ENCODE measurements at places on chromosomes 2 and 18.

- DNase-seq = no peak
Measured at GRCh38 chr2:229660391-229660790, 54.0 kb downstream of the DNER start.

DNA sequence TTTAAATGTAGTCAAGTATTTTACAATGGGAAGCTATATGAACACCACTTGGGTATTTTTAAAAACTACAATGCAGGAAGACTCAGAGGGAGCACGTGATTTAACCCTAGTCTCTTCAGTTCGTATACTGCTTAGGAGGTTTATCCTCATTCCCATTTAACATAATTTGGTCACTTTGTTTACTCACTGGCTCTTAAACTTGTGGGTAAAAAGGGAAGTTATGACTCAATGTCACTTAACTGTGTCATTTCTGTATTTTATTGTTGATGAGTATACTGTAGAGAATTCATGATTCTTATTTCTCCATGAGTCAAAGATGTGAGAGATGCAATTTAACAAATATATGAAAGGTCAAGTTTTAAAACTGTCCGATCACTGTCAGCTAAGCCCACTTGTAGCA, 48.2 kb downstream of the SLC66A3 start:
- no peak for DNase-seq

DNA sequence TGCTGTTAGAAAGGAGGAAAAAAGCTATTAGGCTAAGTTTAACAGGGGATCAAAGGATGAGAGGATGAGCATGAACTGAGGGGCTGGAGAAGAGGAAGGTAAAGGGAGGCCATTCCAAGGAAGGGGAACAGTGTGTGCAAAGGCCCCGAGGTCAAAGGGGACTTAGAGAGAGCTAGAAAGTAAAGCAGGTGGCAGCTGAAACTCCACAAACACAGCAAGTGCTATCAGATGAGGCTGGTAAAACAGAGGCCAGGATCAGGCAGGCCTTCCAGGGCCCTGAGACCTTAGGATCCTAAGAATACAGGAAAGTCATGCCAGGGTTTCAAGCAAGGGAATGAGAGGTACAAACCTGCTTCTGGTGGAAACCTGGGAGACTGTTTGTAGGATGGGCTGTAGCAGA, 5.8 kb downstream of the HDAC4 start:
- DNase-seq = no peak

DNA sequence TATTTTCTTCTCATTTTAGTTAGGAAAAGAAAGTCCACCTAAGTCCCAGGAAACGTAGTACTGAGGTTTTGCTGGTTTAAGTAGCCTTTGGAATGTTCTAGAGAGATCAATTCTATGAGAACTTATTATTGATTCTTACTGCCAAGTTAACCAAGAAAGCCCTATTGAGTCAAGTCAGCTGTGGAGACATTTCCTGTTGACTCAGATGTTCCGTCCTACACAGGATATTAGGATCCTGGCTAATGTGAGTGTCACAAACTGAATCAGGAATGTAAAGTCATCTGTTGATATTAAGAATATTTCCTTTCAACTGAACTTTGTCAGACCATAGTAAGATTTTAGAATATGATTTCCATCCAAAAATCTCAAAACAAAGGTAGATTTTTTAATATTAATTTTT, 654.3 kb downstream of the LRRTM4 start:
- no peak for DNase-seq

GRCh38 chr2:10223471-10223870, 79.2 kb upstream of the HPCAL1 start:
- DNase-seq = no peak

DNA sequence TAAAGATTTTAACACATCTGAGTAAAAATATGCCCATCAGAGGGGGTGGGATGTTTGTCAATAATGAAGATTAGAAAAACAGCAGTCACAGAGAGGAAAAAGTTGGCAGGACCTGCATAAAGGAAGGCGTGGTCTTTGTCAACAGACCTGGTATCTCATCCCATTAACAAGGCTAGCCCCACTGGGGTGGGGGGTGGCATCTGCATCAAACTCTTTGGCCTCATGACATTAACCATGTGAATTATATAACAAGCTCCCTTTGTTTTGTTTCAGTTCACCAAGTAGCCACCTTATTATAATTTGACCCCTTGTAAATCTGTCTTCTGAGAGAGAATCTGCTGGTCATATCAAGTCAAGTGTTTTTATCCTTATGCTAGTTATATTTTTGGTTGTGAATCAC, 28.8 kb downstream of the NEMP2 start:
- no peak for DNase-seq

GRCh38 chr2:179619947-179620467, 241.4 kb downstream of the ZNF385B start:
- no peak for DNase-seq

- DNase-seq = peak; percentile 60
Measured at GRCh38 chr2:196112418-196113034, 43.9 kb upstream of the DNAH7 start.

DNA sequence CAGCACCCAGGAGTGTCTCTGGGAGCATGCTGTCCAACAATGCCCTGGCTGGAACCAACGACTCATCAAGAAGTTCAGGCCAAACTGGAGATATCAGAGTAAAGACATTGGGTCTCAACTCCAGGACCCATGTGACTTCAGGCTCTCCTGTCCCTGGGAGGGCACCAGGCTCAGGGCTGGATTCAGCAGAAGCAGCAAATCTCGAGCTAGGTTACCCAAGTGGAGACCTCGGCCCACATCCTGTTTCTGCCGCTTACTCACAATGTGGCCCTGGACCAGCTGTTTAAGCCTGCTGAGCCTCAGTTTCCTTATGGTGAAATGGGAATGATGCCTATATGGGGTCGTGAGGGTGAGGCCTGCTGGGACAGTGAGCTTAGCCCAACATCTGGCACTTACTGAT, 9.3 kb upstream of the OTOF start:
- no peak for DNase-seq

- no peak for DNase-seq
Measured at GRCh38 chr2:133247631-133248030, 320.6 kb downstream of the NCKAP5 start.

GRCh38 chr2:174014011-174014698, 49.0 kb upstream of the SP3 start:
- DNase-seq = no peak

- DNase-seq = no peak
Measured at GRCh38 chr2:157843081-157843480, 33.0 kb downstream of the ACVR1 start.

GRCh38 chr2:1136067-1136466, 185.4 kb downstream of the SNTG2 start:
- DNase-seq = no peak
